Heart left ventricle (tissue), 16 donors: ENCODE measurements at places on chromosomes 11 and 22.

- H3K27ac ChIP-seq, result no peak overlapping the region
- H3K4me1 ChIP-seq, result peaks cover 46% of the 10 kb centered on the region
- H3K4me3 ChIP-seq, result no peak overlapping the region
- DNase-seq, result no peak
- no peaks in the 10 kb centered on the region for H3K36me3 ChIP-seq
- H3K27me3 ChIP-seq, result no peaks in the 10 kb centered on the region
Measured at GRCh38 chr22:43004362-43005035, 10.4 kb downstream of the PACSIN2 start.

- H3K36me3 ChIP-seq, result no peaks in the 10 kb centered on the region
- H3K27me3 ChIP-seq, result no peaks in the 10 kb centered on the region
- no peaks in the 10 kb centered on the region for H3K4me1 ChIP-seq
- no peak overlapping the region for H3K27ac ChIP-seq
Measured at GRCh38 chr11:80473562-80473961, 1032.7 kb upstream of the TENM4 start.

DNA sequence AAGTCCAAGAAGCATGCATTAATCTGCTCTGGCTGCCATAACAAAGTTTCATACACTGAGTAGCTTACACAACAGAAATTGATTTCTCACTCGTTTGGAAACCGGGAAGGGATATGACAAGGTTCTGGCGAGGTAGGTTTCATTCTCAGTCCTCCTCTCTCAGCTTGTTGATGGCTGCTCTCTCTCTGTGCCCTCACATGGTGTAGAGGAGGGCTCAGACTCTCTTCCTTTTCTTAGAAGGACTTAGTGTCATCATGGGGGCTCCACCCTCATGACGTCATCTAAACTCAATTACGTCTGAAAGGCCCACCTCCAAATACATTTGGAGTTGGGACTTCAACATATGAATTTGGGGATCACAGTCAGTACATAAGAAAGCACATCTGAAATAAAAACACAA, 18.6 kb downstream of the GLYATL1 start:
- no peaks in the 10 kb centered on the region for H3K27me3 ChIP-seq
- no peaks in the 10 kb centered on the region for H3K4me1 ChIP-seq
- no peak overlapping the region for H3K27ac ChIP-seq
- no peaks in the 10 kb centered on the region for H3K36me3 ChIP-seq

DNA sequence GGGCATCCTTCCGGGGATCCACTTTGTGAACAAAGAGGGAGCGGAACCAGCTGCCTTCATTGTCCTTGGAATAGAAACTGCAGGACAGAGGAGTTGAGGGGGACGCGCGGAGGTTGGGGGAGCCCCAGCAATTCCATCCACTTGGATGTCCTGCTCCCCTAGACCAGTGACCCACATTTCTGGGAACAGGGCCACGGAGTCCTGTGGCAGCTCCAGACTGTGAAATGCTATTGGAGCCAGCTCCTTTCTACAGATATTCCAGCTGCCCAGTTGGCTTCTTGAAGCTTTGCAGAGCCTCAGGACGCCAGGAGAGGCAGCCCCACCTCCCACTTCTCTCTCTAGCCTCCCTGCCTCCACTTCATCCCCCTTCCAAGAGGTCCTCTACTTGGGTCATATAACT, 10.5 kb downstream of the NIPSNAP1 start:
- no peak overlapping the region for H3K27ac ChIP-seq
- DNase-seq, result no peak

DNA sequence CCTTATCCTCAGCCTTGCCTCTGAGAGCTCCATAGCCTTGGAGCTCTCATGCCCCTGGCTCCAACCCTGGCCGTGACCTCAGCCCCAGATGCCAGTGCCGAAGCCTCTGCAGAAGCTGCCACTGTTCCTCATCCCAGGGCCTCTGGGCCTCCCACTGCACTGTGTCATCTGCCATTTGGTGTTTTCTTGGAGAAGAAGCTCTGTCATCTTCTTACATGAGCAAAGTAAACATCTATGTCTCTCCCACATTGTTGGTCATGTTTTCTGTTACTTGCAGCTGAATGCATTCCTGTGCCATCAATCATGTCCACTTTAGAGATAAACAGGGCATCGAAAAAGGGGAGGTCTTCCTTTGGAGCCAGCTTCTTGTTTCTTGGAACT, 45.0 kb upstream of the FTH1 start:
- no peaks in the 10 kb centered on the region for H3K4me1 ChIP-seq
- H3K27me3 ChIP-seq, result no peaks in the 10 kb centered on the region
- H3K27ac ChIP-seq, result no peak overlapping the region
- no peak overlapping the region for H3K4me3 ChIP-seq

- no peaks in the 10 kb centered on the region for H3K27me3 ChIP-seq
- no peak for DNase-seq
- no peak overlapping the region for H3K4me3 ChIP-seq
- H3K36me3 ChIP-seq, result no peaks in the 10 kb centered on the region
- H3K4me1 ChIP-seq, result no peaks in the 10 kb centered on the region
- H3K27ac ChIP-seq, result no peak overlapping the region
Measured at GRCh38 chr11:83711106-83711527, 424.9 kb upstream of the CCDC90B start.

GRCh38 chr11:13717331-13717730, 48.9 kb downstream of the FAR1 start:
- no peaks in the 10 kb centered on the region for H3K27me3 ChIP-seq
- no peak for DNase-seq
- H3K27ac ChIP-seq, result no peak overlapping the region
- H3K4me3 ChIP-seq, result no peak overlapping the region
- peaks cover 6% of the 10 kb centered on the region for H3K4me1 ChIP-seq

- no peak overlapping the region for H3K4me3 ChIP-seq
- H3K27me3 ChIP-seq, result no peaks in the 10 kb centered on the region
- peaks cover 5% of the 10 kb centered on the region for H3K4me1 ChIP-seq
- H3K36me3 ChIP-seq, result peaks cover 89% of the 10 kb centered on the region
- DNase-seq, result no peak
Measured at GRCh38 chr11:12213883-12214282, 103.5 kb downstream of the MICAL2 start.

- peak; percentile 40 for DNase-seq
- peaks cover 35% of the 10 kb centered on the region for H3K4me1 ChIP-seq
- no peaks in the 10 kb centered on the region for H3K36me3 ChIP-seq
- H3K27ac ChIP-seq, result no peak overlapping the region
- no peaks in the 10 kb centered on the region for H3K27me3 ChIP-seq
- H3K4me3 ChIP-seq, result peak overlapping the region; percentile 30
Measured at GRCh38 chr11:66081505-66081904, 11.4 kb downstream of the PACS1 start.

GRCh38 chr11:128896356-128896755, 5.2 kb downstream of the KCNJ5 start:
- H3K4me1 ChIP-seq, result no peaks in the 10 kb centered on the region
- no peak overlapping the region for H3K4me3 ChIP-seq
- H3K27me3 ChIP-seq, result no peaks in the 10 kb centered on the region
- DNase-seq, result no peak
- no peak overlapping the region for H3K27ac ChIP-seq

- no peak for DNase-seq
- H3K27ac ChIP-seq, result peak overlapping the region; percentile 41
- no peaks in the 10 kb centered on the region for H3K36me3 ChIP-seq
- peaks cover 4% of the 10 kb centered on the region for H3K27me3 ChIP-seq
- peak overlapping the region; percentile 6 for H3K4me3 ChIP-seq
Measured at GRCh38 chr11:35523331-35523768, 2.1 kb downstream of the PAMR1 start.
